ENCODE measurements at places on chromosomes 13 and 19.
A peak's percentile ranks its signal among the peaks of the same experiment; 100 is the strongest.

GRCh38 chr13:59318320-59318930, 845.3 kb downstream of the DIAPH3 start:
- DNase-seq, result peak; percentile 26

GRCh38 chr13:113171250-113172125, 13.0 kb downstream of the PROZ start:
- no peak for DNase-seq

DNA sequence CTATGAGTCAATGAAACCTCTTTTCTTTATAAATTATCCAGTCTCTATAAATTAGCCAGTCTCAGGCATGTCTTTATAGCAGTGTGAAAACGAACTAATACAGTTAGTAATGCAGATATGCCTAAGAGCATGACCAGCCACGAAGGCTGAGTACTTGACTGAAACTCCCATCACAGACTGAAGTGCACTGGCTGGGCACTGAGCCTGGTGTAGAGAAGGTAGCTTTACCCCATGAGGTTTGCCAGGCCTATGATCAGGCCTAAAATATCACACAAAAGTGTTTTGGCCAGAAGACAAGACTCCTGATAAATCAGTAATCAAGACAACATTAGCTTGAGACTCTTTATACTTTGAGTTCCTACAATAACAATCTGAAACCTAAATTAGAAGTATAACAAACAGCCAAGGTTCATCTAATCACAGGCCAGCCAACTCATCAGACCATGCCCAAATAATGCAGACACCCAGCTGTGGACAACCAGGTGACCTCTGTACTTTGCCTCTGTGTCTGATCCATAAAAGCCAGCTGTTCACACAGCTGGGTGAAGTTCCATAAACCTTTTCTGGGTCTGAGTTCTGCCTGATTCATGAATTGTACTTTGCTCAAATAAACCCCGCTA, 771.8 kb upstream of the SLITRK1 start:
- no peak for DNase-seq

DNA sequence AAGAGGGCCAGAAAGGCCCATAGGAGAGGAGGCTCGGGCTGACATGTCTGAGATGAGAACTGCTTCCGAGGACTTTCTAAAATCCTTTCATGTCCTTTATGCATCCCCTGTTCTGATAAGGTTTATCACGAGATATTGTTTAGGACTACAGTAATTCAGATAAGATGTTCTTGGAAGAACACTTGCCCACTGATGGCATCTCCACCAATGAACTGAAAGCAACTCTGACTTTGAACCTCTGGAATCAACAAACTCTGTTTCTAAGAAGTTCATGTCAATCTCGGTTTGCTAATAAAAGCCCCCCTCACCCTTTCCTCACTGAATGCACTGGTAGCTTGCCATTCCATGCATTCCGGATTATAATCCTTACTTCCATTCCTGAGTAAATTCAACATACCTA, 90.9 kb downstream of the FGF9 start:
- DNase-seq, result no peak

DNA sequence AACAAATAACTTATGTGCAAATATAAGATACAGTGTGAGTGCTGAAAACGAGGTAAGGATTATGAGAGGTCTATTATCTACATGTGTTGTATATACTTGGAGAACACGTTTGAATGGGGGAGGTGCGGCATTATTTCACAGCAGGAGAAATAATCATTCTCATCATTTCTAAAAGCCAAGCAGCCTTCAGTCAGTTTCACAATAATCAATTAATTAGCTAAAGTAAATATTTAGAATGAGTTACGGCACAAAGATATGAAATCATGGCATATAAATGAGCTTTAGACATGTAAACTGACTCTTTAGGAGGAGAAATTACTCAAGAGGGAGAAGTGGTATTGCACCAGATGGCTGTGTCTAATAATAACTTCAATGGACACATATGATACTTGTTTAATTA, 366.6 kb downstream of the DNAJC15 start:
- DNase-seq, result no peak

- DNase-seq, result no peak
These were observed 63.6 kb downstream of the RASA3 start for GRCh38 chr13:114068656-114069318.

- DNase-seq, result no peak
These were observed 13.8 kb downstream of the SIPA1L3 start for GRCh38 chr19:37920591-37921450.

DNA sequence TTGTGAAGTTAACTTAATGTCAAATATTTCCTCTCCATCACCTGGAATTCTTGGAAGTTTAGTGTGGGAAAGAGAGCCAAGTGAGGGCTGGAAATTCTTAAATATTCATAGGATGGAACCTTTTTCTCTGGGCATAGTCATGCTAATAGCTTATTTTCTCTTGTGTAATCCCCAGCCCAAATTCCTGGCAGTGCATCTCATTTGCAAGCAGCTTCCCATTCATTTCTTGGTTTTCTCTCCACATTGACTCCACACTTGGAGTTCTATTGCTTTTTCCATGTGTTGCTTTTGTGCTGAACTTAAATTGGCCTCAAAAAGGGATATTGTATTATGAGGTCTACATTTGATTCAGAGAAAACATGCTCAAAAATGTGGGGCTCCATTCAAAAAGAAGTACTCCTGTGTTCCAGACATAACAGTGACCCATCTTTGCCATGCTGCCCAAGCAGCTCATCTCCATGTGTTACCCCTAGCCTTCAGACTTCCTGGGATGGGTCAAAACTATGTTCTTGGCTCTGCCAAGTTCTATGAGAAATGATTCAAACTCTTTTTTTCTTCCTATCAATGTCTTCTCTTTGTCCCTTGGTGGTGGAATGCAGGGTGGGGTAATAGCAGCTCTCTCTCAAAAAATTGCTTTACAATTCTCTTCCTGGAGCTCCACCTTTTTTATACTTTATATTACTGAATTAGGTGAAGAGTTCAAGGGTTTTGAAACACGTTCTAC, 2471.5 kb downstream of the PCDH9 start:
- no peak for DNase-seq

DNA sequence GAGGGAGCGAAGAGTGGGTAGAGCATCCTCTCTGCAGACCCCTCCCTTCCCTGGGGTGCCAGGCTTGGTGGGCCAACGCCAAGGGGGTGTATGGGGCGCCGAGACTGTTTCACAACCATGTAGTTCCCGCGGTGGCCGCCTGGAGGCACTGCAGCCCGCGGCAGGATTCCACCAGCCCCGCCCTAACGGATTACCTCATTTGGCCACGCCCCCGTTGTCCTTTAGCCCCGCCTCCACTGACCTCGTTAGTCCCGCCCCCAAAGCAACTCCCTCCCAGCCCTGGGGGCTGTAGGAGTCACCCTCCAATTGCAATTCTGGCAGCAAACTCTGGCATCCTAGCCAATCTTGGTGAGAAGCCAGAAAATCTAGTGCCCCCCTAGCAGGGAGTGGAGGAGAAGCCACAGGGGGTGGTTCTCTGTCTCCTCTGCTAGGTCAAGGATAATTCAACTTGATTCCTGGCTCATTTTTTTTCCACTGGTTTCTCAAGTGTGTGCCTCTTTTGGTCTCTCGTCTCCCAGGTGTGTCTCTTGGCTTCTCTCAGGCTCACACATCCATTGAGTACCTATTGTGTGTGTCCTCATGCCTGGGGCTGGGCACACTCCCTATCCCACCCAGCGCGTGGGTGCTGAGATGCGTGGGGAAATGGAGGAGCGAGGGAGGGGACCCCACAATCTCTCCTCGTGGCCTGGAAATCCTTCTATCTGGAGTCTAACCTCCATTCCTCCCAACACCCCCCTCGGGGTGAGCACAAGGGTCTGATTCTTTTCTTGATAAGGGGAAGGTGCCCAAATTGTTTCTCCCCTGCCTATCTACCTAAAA, 2.0 kb downstream of the OLFM2 start:
- peak; percentile 75 for DNase-seq

DNA sequence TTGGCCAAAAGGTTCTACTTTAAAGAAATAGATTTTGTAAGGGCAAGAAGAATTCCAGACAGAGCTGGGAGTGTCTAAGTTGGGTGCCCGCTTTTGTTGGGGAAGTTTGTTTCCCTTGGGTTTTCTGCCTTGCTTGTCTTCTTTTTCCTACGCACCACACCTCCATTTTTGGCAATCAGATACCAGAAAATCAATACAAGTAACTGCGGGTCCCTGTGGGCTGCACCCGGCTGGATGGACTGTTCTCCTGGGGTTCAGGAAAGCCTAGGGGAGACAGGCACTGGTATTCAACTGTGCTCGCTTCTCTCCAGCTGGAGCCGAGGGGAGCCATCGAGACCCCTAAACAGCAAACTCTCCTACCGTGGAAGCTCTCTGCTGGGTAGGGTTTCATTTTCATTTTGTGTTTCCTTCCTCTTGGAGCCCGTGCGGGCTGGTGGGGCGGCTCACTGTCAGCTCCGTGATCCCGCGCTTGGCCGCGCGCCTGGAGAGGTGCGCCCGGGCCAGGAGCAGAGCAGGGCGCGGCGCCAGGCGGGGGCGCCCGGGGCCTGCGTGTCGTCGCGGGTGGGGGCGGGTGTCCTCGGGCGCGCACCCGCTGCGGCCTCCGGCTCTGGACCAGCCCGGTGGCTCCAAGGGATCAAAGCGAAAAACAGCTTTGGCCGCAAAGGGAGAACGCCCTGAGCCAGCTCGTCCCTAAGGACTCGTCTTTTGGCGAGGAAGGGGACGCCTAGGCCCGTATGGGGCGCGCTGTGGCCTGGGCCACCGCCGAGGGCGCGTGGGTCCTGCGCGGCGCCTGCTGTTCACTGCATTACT, 347.2 kb downstream of the ZNF536 start:
- DNase-seq, result no peak

DNA sequence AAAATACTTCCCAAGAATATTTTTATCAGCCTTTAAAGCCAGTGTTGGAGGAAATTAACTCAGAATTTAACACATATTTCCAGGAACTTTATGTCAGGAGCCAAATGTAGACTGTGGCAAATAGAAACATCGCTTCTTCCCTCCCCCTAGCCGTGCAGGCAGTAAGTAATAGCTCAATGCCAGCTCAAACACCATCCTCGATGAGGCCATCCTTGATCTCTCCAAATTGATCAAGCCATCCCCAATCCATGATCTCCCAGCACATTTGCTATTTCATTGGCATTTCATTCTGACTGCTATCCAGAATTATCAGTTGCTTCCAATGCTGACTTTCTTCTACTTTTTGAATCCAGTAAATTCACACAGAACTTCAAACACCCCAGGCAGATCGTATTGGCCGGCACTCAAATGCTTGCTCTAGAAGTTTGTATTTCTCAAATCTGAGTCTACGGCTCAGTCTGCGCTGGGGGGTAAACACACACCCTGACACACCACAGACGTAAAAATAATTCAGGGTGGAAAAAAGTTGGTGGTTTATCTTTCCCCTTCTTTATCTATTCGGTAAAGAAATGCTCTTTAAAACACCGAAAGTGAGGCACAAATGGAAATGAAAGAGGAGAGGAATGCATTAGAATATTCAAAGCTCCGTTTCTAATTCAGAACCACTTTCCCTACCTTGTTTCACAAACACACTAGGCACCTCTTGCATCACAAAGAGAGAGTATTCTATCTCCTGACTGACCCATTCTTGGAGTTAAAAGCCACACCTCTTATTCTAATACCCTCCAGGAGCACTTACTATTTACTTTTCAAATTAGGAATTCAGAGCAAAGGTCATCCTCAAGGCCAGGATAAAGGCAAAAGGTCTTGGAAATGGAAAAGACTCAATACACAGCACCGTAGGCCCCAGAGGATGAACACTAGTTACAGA, 991 bp downstream of the OBI1 start:
- no peak for DNase-seq

- DNase-seq, result no peak
These were observed at the start of the genes OR7A5 and OR7C1 for GRCh38 chr19:14835011-14835410. OR7A5 (minus strand) TSS chr19:14835185; CDS start chr19:14828241, 6,944 bp downstream. OR7C1 (minus strand) TSS chr19:14835185; CDS start chr19:14800136, 35,049 bp downstream.

DNA sequence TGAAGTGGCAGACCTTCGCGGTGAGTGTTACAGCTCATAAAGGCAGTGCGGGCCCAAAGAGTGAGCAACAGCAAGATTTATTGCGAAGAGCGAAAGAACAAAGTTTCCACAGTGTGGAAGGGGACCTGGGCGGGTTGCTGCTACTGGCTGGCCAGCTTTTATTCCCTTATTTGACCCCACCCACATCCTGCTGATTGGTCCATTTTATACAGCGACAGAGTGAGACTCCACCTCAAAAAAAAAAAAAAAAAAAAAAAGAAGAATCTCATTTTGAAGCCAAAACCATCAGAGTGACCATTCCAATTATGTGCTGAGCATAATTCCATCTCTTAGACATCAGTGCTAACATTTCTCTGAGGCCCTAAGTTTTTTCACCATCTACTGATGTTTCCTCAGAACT, 1.9 kb upstream of the ZNF552 start:
- DNase-seq, result no peak

DNA sequence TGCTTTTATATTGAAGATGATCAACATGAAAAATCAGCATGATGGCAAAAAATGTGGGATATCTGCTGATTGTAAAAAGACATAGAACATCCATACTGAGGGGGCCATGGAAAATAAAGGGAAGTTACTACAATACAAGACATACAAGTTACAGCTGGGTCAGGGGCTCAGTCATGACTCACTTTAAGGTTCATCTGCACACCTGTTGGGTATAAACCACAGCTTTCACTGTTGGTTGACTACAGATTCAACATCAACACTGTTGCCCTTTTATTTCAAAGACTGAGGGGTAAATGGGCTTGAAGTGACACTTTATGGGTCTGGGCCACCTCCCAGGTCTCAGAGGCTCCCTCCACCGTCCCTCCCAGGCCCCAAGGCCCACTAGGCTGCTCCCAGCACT, 98.1 kb upstream of the IRS2 start:
- DNase-seq, result no peak

- DNase-seq, result peak; percentile 85
These were observed at the start of gene ESD for GRCh38 chr13:46796515-46797474. ESD (minus strand) TSS chr13:46797161; CDS start chr13:46791413, 5,748 bp downstream.

DNA sequence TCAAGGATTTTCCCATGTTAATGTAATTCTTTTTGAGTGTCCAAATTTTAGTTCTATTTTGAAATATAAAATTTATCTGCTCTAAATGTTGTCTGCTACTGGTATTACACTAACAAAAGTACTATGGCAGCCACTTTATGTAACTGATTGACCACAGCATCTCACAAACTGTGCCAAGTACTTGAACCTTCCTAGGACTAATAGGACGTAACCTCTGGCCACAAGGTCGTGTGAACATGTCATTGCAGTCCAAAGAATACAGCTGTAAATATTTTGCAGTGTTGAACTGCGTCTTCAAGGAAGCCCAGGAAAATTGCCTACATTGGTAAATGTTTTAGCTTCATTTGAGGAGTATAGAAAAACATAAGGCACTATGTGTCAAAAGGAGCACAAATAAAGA, 1.9 kb downstream of the KCTD4 start:
- no peak for DNase-seq

DNA sequence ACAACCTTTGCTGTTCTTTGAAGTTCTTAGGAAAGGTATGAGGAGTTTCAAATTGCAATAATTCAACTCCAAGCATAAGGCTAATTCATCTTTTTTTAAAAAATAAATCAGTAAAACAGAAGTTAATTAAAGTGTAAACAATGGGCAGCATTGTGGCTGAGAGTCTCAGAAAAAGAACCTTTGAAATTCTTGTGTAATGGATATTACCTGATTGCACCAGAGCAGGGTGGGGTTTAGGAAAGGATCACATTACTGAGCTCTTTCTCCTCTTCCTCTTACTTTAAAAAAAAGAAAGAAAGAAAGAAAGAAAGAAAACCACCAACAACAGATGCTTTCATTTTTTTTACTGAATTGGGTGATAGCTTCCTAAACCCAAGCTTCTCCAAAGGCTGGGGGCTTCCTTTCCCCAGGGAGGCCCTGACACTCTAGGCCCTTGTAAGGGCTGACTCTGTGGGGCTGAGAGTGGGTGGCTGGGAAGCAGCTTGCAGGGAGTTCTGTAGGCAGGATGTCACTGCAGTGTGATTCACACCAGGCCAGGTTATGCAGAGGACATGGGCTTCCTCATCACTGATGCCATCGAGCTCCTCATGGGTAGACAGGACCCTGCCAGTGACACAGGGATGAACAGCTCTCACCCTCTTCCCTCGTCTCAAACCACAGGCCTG, 564.5 kb downstream of the FGF9 start:
- no peak for DNase-seq

Measured in T follicular helper cell (primary cell).